ENCODE measurements at places on chromosomes 3 and 15. TPM values are rescaled to one million over a fixed set of nuclear protein-coding genes. Genes with fewer than 3 reads are reported as not detected.

DNA sequence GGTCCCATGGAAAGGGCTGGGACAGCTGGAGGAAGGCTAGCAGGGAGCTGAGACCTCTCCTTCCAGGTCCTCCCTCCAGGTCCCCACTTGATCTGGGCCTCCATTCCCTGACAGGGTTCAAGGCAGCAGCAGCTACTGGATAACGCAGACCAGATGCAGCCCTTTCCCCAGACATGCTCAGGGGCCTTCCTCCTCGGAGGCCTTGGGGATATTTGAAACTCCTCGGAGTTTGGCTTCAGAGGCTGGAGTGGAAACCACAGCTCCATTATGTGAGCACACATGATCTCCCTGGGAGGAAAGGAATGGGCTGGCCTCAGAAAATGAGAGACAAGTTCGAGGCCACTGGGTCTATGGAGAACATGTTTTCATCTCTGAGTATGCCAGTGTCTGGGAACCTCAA lies 119.3 kb downstream of the SMAD6 start:
- DNase-seq = no peak

DNA sequence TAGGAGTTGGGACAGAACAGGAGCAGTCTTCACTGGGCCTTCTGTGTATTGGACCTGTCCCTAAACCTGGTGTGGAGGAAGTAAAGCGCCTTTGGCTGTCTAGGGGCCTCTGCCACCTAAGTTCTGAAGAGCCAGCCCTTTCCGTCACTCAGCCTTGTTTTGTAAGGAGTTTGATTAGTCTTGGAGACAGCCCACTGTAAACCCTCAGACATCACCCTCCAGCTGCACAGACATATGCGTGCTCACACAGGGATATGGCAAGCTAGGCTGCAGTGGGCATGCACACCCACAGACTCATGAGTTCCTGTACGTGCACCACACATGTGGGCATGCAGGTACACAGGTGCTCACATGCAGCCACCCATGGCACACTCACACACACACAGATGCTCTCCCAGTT lies 5.2 kb downstream of the PRKCD start:
- no peak for DNase-seq

DNA sequence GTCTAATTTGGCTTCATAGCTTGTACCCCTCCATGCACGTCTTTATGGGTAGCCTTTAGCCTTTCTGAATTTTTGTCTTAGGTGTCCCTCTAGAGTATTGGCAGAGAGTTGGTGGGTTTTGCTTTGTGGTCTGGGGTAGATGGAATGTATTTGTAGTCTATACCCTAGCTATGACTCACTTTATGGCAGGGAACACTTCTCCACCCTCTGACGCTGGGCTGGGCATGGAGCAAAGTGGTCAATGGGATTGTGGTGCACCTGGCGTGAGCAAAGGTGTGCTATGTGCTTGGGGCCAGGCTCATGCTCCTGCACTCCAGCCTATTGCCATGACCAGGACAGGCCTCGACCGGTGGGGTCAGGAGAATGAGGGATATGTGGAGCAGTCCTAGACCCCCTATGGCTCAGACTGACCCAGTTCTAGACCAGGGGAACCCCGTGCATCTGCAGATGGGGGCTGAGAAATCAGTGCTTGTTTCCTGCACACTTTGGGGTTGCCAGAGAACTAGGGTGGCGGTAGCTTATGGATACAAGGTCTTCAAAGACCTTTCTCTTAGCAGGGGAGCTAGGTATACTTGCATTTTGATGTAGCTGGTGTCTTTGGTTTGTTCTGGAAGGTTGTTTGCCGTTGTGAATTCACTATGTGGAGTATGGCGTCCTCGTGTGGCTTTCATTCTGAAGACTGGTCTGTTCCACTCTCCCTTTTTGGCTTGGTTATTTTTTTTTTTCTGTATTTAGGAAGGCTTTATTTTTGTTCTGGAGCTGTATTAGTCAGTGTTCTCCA lies 49.4 kb upstream of the RPL32 start:
- DNase-seq = no peak

DNA sequence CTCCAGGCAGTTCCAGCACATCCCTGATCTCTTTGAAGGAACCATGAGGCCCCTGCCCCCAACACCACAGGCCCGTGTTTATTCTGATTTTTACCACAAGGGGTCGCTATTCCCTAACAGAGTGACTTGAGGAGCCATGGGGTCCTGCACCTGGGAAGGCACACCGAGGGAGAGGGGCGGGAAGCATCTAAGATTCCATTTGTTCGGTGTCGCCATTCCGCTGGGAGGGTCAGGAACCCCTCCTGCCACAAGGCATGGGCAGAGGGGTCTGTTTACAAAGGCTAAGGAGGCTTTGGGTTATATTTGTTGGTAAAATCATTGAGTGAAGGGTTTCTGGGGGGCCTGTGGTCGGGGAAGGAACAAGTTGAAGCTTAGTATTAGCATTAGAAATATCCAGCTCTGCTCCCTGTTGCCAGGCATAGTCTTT lies 77.1 kb downstream of the WDR76 start:
- peak; percentile 31 for DNase-seq

DNA sequence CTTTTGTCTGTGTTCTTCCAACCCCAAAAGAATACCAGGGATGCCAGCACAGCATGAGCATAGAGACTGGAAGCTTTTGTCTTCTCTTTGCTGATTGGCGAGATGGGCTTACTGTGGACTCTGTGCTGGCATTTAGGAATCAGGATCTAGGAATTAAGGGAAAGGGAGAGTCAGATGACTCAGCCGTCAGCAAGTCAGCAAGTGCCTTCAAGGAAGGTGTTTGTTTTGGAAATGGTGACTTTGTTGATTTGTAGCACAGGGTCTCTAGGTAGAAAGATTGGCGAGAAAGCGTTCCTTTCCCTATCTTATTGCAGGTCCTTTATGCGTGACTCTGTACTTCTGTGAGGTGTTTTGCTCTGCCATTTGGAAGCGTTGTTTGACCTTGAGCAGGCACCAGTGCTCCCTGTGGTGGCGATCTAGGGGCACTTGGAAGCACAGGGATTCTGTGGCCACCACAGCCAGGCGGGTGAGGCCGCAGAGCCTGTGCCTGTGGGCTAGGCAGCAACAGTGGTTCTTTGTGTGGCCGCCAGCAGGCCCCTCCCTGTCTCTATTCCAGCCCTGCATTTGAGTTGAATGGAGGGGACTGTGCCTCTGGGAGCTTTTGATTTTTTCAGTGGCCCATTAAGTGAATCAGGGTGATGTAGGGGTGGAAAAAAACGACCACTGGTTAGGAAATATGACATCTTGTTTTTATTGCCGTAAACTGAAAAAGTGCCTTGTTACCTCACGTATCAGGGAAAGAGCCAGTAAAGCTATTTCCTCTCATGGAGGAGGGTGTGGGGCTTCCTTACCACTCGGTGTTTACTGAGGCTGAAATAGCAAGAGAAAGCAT lies 19.0 kb downstream of the FAN1 start:
- DNase-seq = no peak

GRCh38 chr3:132445817-132446216 lies 28.5 kb downstream of the DNAJC13 start:
- DNase-seq = no peak

DNA sequence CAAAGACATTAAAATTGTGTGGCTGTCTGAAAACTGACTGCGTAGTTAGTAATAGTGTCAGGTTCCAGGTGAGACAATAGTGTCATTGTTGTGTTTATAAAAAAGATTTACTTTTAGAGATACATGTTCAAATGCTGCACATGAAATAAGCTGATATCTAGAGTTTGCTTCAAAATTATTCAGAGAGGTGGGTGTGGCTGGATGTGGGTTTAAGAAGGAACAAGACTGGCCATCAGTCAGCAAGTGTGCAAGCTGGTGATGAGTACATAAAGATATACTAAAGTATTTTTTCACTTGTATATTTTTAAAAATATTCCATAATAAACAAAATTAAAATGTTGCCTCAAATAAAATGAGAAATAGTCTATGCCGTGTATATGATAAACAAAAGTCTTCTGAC lies 190.6 kb downstream of the ARRDC4 start:
- DNase-seq = no peak

DNA sequence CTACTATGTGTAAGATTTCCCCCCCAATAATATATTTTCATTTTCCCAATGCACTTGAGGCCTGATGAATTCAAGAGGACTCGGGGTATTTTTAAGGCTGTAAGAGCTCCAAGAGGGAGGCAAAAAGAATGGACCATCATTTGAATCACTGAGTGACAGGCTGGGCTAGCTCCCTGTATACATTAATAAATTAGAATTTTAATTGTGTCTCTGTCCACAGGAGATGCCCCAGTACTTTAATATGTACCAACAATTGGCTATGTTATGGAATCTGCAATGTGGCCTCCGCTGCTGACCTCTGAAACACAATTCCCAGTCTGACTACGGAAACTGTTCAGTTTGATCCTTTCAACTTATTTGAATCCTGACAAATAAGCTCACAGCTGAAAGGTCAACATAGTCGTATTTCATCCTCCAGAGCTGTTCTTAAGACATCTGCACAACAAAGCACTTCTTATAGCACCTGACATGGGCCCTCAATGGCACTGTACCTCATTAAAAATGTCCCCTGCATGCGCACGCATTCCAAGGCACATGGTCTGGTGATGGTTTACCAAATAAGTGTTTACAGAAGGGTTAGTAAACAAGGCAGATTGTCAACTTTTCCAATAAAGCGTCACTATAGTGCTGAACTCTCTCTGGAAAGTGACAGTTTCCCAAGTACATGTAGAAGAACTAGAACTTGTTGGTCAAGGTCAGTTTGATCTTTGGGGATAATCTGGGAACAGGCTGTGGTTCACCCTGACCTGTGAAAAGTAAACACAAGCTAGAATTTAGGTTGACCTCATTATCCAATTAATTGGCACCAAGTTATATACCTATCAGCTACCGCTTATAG lies 472.9 kb downstream of the FOXP1 start:
- no peak for DNase-seq

- DNase-seq = no peak
Measured at GRCh38 chr3:50978991-50979667, 304.4 kb downstream of the DOCK3 start.

DNA sequence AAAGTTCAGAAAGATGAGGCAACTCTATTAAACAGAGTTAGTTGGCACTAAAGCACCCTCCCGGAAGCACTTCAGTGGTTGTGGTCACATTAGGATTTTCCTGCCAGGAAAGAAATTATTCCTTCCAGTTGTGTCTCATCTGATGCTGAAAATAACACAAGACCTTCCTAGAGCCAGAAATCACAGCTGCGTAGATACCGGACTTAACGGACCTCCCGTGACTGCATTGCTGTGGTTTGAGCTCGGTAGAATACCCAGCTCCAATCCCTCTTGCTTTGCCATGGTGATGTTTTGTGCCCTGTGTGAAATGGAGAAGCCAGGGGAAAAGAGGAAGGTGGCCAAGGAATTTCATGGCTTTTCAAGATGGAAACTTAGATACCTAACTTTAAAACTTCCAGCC lies 215.0 kb upstream of the IGF1R start:
- DNase-seq = no peak

DNA sequence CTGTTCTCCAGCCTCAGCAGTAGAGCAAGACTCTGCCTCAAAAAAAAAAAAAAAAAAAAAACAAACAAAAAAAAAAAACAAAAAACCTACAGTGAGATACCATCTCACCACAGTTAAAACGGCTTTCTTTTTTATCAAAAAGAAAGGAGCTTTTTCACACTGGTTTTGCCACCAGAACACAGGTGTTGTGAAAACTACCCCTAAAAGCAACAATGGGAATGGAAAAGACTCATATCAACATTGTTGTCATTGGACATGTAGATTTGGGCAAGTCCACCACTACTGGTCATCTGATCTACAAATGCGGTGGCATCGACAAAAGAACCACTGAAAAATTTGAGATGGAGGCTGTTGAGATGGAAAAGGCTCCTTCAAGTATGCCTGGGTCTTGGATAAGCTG lies 24.8 kb upstream of the SLC25A38 start:
- no peak for DNase-seq

GRCh38 chr3:62500556-62501288 lies 127.4 kb upstream of the FEZF2 start:
- no peak for DNase-seq

DNA sequence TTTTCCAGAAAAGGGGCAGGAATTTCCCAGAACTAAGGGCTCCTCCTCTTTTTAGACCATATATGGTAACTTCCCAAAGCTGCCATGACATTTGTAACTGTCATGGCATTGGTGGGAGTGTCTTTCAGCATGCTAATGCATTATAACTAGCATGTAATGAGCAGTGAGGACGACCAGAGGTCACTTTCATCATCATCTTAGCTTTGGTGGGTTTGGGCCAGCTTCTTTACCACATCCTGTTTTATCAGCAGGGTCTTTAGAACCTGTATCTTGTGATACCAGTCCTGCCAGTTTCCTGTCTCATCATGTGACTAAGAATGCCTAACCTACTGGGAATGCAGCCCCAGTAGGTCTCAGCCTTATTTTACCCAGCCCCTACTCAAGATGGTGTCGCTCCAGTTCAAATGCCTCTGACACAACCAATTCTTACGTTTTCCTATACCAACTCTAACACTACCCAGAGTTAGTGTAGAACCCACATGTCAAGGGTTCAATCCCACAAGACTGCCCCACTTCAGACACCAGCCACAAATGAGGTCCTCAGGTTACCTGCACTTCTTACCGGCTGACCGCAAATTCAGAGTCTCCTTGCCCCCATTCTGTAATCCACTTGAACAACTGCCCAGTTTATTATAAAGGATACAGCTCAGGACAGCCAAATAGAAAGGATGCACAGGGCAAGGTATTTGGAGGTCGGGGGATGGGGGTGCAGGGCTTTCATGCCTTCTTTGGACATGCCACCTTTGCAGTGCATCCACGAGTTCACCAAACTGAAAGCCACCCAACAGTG lies 17.7 kb downstream of the FOXB1 start:
- DNase-seq = no peak

- no peak for DNase-seq
Measured at GRCh38 chr3:64104691-64105111, 81.4 kb upstream of the PSMD6 start.

DNA sequence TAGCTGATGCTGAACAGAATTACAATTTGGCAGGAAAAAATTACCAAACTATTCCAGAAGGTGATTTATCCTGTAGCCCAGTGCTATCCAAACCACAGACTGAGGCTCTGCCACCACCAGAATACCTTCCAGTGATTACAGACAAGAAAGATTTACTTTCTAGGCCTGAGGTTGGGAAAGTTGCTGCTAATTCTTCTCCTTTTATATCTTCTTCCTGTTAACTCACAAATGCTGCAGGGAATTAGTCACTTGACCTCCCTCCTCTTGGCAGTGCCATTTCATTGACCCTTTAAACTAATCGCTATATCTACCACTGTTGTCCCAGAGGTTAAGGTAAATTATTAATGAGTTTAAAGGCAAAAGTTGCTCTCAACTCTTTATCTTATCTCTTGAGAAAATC lies 118.4 kb downstream of the CTNNB1 start:
- DNase-seq = no peak

Gene CD200
- 18.3 TPM for total RNA-seq

Gene SMCO1
- not detected for total RNA-seq

Gene P2RY13
- not detected for total RNA-seq

Gene ARRDC4
- total RNA-seq = 0.51 TPM

Gene ZNF619
- total RNA-seq = 7.7 TPM

Gene TUSC7
- not detected for total RNA-seq

Gene PLA2G4B
- 6.8 TPM for total RNA-seq

Gene HHATL
- total RNA-seq = not detected

Gene CCDC50
- total RNA-seq = 11.9 TPM

Gene CLEC3B
- 0.24 TPM for total RNA-seq

Gene CHST14
- 13.3 TPM for total RNA-seq

Gene CCDC9B
- 0.47 TPM for total RNA-seq

Gene CELSR3
- 19.3 TPM for total RNA-seq

All from CD8-positive, alpha-beta memory T cell (primary cell).